Activated CD4-positive, alpha-beta T cell treated with anti-CD3 and anti-CD28 coated beads, Interleukin-2, amount 50 U/mL, for 48 hours (primary cell): ENCODE measurements at places on chromosomes 5 and 9.

DNA sequence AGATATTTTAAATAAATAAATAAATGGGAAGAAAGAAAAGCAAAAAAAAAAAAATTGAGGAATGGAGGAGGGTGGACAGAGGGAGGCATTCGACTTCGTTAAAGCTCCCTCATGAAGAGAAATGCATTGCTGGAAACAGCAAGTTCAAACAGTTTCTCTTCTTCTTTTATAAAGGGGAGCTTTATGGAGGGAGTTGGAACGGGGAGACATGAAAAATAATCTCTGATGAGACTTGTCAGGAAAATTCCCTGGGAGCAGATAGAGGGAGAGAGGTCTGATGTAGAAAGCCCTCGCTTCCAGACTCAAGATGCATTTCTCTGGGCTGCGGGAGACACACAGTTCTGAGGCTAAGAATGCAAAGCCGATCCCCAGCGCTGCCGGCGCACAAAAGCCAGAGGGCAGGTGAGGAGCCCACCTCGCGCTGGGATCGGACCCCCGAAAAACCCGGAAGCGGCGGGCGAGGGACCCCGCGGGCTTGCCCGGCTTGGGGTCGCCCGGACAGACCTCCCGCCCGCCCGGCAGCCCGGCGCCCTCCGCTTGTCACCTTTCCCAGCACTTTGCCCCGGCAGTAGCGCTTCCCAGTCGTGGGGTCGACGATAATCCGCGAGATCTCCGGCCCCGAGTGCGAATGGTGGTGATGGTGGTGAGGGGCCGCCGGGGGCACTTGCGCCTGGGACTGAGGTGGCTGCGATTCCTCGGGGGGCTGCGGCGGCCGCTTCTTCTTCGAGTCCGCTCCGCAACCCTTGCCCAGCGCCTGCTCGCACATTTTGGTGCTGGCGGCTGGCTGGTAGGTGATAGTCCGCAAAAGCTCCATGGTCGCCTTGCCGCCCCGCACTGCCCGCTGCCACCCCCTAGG, 512 bp downstream of the PLK2 start:
- DNase-seq = peak; percentile 18

DNA sequence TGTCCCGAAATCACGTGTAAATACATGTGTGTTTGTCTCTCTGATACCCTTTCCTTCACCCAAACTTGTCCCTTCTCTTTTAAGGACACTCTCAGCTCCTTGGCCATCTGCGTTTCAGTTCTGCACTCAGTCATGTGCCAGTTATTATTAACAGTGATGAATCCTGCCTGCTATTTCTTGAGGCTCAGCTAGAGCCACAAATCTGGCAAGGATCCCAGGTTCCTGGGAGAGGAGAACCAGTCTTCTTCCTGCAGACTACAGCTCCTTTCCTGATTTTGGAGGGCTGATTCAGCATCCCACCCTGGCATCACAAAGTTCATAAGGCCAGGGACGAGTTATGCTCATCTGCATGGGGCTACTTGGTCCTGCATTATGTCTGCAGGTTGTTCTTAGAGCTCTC, 5.6 kb downstream of the MAMDC2 start:
- DNase-seq = no peak

GRCh38 chr9:20087481-20087880, 298.6 kb upstream of the SLC24A2 start:
- no peak for DNase-seq

- no peak for DNase-seq
Observed at GRCh38 chr5:115979201-115980041, 17.1 kb downstream of the LVRN start.

- DNase-seq = no peak
Observed at GRCh38 chr9:116635908-116636307, 51.2 kb upstream of the TRIM32 start.

GRCh38 chr9:134662143-134662876, 20.7 kb downstream of the COL5A1 start:
- no peak for DNase-seq

- no peak for DNase-seq
Observed at GRCh38 chr9:94478755-94479730, 75.8 kb upstream of the PCAT7 start.

DNA sequence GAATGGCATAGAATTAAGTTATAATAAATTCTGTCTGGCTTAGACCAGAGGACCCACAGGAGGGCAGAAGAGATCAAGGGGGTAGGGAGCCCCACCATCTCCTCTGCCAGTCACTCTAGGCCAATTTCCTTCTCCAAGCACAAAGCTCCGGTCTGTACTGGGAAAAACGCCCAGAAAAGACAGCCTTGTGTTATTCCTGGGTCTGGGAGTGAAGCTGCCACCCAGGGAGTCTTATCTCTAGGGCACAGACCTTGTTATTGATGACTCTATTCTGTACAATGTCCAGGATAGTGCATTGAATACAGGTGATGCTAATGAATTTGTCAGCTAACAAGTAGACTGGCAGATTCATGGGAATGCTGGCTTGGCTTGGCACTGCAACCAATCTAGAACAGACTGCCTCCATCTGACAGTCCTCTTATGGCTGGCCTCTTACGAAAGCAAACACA, 60.7 kb downstream of the MED27 start:
- DNase-seq = no peak

DNA sequence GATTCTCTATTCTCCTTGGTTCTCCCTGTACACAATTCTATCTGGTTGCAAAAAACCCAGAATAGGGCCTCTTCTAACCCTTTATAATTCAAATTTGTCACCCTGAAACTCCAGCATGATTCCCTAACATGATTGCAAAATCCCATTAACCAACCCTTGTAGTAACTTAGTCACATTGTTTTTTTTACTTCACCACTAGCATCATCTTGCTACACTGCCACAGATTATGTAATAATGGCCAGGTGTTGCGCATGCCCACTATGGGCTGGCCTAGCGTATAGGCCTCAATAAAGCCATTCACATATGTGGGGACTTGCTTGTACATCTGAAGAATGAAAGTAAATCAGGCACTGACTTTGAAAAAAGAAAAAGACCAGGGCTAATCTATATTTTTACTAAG, 25.7 kb downstream of the FAM170A start:
- no peak for DNase-seq

- DNase-seq = no peak
Observed at GRCh38 chr9:90821697-90822096, 20.1 kb downstream of the SYK start.

- no peak for DNase-seq
Observed at GRCh38 chr9:87372356-87372851, 125.3 kb upstream of the DAPK1 start.

DNA sequence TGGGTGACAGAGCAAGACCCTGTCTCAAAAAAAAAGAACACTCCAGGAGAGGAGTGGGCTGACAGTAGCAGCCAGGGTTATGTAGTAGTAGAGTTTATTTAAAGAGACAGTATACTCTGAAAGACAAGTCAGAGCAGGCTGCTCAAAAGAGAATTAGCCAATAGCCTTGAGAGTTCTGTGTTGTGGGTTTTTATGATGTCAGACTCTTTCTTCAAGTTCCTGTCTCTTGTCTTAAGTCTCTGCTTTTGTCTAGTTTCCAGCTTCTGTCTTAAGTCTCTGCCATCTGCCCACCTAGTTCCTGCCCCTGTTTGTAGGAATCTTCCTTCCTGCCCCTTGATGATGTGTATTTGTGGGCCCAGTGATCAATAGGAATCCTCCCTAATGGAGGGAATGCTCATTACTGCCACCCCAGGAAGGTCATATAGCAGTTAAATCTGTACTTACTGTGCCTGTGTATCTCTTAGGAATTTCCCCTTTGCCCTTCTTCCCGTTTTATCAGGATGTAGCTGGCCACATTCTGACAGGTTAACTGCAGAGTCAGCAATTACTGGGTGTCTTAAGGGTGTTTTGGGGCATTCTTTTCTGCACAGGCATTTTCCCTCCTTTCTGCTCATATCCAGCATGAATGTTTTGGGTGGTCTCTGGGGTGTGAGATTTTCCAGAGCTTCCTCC, 580.5 kb upstream of the SGCD start:
- DNase-seq = no peak

DNA sequence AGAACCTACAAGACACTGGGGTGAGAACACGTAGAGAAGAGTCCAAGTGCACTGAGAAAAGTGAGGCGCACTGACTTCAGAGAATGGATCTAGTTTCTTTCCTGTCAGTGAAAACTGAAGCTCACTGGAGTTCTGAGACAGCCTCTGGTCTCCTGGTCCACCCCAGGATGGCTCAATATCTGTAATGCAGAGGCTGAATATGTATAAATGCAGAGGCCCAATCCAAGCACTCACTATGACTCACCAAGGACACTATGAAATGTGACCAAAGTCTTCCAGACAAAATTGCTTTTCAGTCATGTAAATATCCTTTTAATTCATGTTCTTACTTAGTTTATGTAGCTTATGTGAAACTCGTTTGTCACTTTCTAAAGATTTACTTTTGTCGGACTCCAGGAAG, 53.8 kb downstream of the NFIB start:
- DNase-seq = no peak

GRCh38 chr5:91642581-91642980, 259.5 kb upstream of the ARRDC3 start:
- DNase-seq = no peak

DNA sequence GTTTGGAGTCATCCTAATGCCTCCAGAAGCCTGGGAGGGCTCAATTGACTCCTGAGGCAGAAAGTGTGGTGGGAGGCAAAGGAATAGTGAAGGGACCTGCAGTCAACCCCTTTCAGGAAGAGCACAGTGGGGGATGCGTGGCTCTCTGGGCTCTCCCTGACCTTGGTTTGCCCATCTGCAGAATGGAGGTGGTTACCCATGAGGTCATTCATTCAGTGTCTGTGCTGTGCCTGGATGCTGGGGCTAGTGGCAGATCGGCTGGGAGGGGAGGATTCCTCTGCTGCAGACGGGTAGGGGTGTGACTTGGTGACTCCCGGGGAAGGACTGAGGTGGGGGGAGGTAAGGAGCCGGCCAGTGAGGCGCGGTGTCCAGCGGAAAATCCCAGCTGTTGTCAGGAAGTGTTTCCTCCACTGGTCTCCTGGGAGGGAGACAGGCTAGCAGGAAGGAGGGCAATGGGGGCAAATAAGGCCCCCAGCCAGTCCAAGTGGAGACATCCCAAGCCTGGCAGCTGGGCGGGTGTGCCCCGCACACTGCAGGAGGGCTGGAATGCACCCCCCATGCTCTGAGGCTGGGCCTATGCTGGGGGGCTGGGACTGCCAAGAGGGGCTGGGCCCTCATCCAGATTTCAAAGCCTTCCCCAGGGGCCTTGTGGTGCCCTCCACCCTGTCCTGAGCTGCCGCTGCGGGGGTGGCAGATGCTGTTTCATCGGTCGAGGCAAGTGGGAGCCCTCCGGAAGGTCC, 10.9 kb downstream of the CXXC5 start:
- DNase-seq = no peak

- DNase-seq = no peak
Observed at GRCh38 chr5:115962565-115963402, 509 bp downstream of the LVRN start.

GRCh38 chr5:4572311-4573100, 567.6 kb upstream of the ADAMTS16 start:
- no peak for DNase-seq

GRCh38 chr5:118891252-118891651, 97.1 kb downstream of the DTWD2 start:
- DNase-seq = no peak

GRCh38 chr9:126945682-126946081, 31.1 kb downstream of the RALGPS1 start:
- no peak for DNase-seq

DNA sequence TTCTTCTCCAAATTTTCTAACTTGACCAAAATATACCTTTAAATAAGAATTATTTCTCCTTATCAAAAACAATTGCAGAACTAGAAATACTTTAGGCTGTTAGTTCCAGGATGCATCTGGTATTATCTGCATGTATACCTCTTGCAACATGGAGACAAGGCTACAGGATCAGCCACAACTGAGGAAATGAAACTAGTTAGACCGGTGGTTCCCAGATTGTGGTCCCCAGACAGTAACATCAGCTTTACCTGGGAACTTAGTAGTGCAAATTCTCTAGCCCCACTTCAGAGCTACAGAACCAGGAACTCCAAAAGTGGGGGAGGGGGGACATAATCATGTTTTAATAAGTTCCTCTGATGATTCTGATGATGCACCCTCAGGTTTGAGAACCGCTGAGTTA, 61.6 kb upstream of the C9orf72 start:
- no peak for DNase-seq

DNA sequence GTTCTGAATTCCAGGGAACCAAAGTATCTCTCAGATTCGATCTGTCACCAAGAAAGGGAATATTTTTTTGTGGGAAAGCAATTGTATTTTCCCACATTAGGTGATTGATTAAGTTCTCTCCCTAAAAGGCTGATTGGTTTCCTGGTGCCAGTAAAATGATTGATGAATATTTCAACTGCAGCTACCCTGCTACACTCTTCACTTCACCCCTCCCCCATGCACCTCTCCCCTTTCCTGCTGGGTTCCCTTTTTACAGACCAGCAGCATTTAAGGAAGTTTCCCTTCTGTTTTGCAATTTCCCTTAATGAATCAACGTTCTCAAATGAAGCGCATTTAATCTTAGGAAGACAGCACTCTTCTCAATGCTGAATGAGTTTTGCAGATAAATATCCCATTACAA, 13.1 kb downstream of the NR6A1 start:
- DNase-seq = no peak

GRCh38 chr5:103505581-103506305, 56.8 kb downstream of the NUDT12 start:
- no peak for DNase-seq

- no peak for DNase-seq
Observed at GRCh38 chr9:34338665-34339385, 9.5 kb downstream of the NUDT2 start.

GRCh38 chr9:123584202-123585176, 228.5 kb downstream of the CRB2 start:
- DNase-seq = no peak

GRCh38 chr5:94850960-94851359, 232.5 kb downstream of the SLF1 start:
- DNase-seq = no peak

GRCh38 chr5:79963261-79964061, 27.6 kb downstream of the MTX3 start:
- DNase-seq = peak; percentile 7

- DNase-seq = no peak
Observed at GRCh38 chr5:6598351-6598900, 34.4 kb downstream of the NSUN2 start.

GRCh38 chr9:85987236-85987635, 46.3 kb downstream of the NAA35 start:
- DNase-seq = no peak
